Pericardium fibroblast (primary cell): ENCODE measurements at places on chromosomes 4 and X. TPM values are rescaled to one million over a fixed set of nuclear protein-coding genes. Genes with fewer than 3 reads are reported as not detected.

The ENPEP gene
- total RNA-seq = 0.43 and 2.7 TPM in 2 replicates

The GPC4 gene
- total RNA-seq = 3.3 and 3.5 TPM in 2 replicates

The UCP1 gene
- total RNA-seq = not detected in 2 replicates

The PABPC1L2B gene
- total RNA-seq = not detected in 2 replicates

The USP51 gene
- 0.70 and 4.3 TPM in 2 replicates for total RNA-seq

The SMR3B gene
- not detected in 2 replicates for total RNA-seq

The POF1B gene
- not detected in 2 replicates for total RNA-seq

The DOCK11 gene
- total RNA-seq = 49.1 and 94.3 TPM in 2 replicates

The NDST4 gene
- total RNA-seq = not detected in 2 replicates

The DDIT4L gene
- total RNA-seq = 0.12 and 1.5 TPM in 2 replicates

The HSD17B13 gene
- total RNA-seq = 0.60 TPM in 1 of 2 replicates, not detected in the other

The SPOCK3 gene
- total RNA-seq = 0.82 TPM in 1 of 2 replicates, not detected in the other

The NCAPG gene
- total RNA-seq = 0.70 and 4.8 TPM in 2 replicates

The NUDT11 gene
- total RNA-seq = 7.4 and 13.5 TPM in 2 replicates

The CWH43 gene
- total RNA-seq = not detected in 2 replicates

The GPRASP2 gene
- total RNA-seq = 6.3 and 13.7 TPM in 2 replicates

The TMEM131L gene
- 5.7 and 6.5 TPM in 2 replicates for total RNA-seq

The PRDM5 gene
- 5.8 and 12.1 TPM in 2 replicates for total RNA-seq

The UBL4A gene
- 30.6 and 37.0 TPM in 2 replicates for total RNA-seq

The ANK2 gene
- total RNA-seq = 30.0 and 37.6 TPM in 2 replicates

The ANKRD50 gene
- 22.8 and 28.0 TPM in 2 replicates for total RNA-seq

The ESX1 gene
- total RNA-seq = not detected in 2 replicates

The SOWAHD gene
- total RNA-seq = 0.70 TPM in 1 of 2 replicates, not detected in the other

The AKAP14 gene
- not detected in 2 replicates for total RNA-seq
